Retina (tissue), 1 donor: ENCODE measurements at places on chromosomes 4 and X.

- no peak for DNase-seq
Measured at GRCh38 chrX:32483534-32484136, 727.7 kb downstream of the DMD start.

GRCh38 chr4:180098586-180098985 lies 2144.6 kb upstream of the TENM3 start:
- no peak for DNase-seq

GRCh38 chrX:150086371-150086770 lies 148.1 kb upstream of the EOLA2 start:
- DNase-seq, result no peak

GRCh38 chr4:129138810-129139496 lies 43.0 kb downstream of the C4orf33 start:
- peak; percentile 3 for DNase-seq

DNA sequence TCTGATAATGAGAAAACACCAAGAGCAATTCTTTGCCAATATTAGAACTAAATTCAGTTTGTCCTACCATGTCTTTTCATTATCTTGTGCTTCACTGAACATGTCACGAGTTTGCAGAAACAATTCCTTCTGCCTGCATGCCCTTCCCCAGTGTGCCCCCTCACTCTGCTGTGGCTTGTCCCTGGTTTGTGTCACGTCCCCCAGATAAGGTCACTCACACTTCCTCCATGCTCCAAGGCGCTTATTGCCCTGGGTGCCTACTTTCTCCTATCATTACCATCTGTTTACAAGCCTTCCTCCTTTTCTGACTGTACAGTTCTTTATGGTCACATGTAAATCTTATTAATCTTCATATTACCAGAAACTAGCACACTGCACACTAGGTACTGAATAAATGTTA lies 394.1 kb downstream of the KCNIP4 start:
- peak; percentile 46 for DNase-seq

DNA sequence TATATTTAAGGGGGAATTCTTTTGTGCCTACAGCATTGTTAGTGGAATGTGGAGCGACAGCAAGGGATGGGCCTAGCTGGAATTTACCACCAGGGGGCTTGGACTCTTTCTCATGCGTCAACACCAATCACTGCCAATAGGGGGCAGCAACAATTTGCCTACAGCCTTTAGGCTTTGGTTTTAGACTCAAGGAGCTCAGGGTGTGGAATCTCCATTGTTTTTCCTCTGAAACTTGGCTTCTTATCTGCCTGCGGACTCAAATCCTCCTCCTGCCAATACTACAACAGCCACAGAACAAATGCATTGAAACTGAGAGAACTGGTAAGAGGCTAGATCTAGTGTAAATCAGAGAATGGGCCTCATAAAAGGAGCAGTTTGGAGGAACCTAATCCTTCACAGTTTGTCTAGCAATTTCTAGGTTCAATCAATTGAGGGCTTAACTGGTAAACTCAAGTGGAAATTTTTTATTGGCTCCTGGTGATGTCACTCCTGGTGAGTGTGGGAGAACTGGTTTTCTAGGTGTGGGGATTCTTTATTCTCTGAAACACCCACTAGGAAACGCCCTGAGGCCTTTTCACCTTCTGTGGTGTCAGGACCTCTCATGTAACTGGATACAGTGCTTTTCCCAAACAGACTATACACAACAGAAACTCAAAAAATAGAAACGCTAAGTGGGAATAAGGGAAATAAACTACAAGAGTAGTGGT lies 27.9 kb upstream of the TMSB4X start:
- peak; percentile 62 for DNase-seq

- no peak for DNase-seq
Measured at GRCh38 chr4:39323821-39324220, 42.3 kb downstream of the RFC1 start.

GRCh38 chrX:39724544-39724943 lies 373.2 kb downstream of the BCOR start:
- DNase-seq, result no peak

DNA sequence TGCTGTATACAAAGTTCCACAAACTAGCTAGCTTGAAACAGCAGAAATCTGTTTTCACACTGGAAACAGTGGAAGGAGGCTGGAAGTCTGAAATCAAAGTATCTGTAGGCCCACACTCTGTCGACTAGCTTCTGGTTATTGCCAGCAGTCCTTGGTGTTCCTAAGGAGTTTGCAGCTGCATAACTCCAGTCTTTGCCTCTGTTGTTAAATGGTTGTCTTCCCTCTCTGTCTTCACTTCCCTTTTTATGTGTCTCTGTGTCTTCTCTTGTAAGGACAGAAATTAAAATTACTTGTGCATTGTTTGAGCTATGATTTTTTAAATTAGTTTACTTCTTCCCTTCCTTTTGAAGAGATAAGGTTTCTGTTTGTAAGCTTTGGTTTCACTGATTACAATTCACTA lies 8.2 kb downstream of the MTHFD2L start:
- no peak for DNase-seq

- no peak for DNase-seq
Measured at GRCh38 chrX:153623310-153624029, 23.5 kb upstream of the DUSP9 start.

GRCh38 chrX:23727206-23727605 lies 15.9 kb downstream of the ACOT9 start:
- DNase-seq, result no peak

DNA sequence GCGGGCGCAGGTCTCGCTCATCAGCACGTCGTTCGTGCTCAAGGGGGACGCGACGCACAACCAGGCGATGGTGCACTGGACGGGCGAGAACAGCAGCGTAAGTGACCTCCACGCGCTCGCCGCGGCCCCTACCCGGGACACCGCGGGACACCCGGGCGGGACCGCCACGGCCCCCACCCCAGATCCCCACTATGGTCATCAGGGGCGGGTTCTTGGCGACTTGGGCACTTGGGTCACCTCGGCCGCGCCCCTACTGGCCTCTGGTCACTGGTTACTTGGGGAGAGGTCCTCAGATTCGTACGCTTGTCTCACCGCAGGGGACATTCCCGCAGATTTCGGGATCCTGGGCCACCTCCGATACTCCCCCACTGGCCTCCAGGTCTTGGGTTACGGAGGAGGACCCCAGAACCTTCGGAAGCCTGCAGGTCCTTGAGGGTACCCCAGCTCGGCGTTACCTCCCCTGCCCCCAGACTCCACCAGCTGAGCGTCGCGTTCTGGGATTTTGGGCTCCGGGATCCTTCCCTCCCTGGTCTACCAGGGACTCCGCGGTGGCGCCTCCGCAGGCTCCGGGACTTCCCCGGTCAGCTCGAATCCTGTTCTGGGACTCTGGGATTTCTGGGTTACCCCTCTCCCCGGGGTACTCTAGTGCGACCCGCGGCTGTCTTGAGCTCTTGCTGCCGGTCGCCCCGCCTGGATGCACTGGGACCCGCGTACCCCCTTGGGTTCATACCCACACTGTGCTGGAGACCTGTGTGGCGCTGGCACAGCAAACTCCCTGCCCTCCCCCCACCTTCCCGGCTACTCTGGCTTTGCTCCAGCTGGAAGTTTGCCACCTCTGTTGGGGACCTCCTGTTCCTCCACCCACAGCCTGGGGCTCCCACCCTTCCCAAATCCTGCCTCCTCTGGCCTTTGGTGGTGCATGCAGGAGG lies 956 bp downstream of the SORCS2 start:
- DNase-seq, result peak; percentile 73

GRCh38 chr4:114277690-114278089 lies 298.2 kb upstream of the ARSJ start:
- no peak for DNase-seq

DNA sequence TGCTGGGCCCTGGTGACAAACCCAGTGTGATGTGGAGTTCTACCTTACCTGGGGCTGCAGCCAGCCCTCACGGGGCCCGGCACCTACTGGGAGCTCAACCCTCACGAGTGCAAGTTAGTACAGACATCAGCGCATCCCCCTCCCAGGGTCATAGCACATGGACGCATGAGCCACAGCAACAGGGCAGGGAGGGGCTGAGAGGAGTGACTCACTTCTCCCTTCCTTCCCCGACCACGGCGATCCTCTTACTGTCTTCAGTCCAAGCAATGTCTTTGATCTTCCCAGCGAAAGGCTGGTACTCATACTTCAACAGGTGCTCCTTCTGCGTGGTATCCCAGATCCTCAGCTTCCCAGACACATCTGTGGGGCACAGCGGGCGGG lies 17.8 kb downstream of the WDR1 start:
- no peak for DNase-seq

GRCh38 chr4:25792200-25792791 lies 70.5 kb downstream of the SEL1L3 start:
- DNase-seq, result no peak

GRCh38 chrX:154738011-154738738 lies 12.7 kb downstream of the GAB3 start:
- DNase-seq, result no peak

GRCh38 chr4:69088473-69088872 lies 7.8 kb upstream of the UGT2B7 start:
- DNase-seq, result no peak

DNA sequence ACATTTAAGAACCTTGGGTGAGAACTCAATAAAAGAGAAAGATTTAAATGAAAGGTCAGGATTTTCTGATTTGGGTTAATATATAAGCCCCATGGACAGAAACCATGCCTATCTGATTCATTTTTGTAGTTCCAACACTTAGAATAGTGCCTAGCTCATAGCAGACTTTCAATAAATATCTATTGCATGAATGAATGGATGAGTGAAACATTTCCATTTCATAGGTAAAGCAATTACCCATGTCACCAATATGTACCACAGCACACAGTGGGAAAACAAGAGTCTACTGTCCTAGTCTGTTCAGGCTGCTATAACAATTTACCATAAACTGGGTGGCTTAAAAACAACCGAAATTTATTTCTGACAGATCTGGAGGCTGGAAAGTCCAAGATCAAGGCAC lies 63.9 kb upstream of the PTPN13 start:
- no peak for DNase-seq

DNA sequence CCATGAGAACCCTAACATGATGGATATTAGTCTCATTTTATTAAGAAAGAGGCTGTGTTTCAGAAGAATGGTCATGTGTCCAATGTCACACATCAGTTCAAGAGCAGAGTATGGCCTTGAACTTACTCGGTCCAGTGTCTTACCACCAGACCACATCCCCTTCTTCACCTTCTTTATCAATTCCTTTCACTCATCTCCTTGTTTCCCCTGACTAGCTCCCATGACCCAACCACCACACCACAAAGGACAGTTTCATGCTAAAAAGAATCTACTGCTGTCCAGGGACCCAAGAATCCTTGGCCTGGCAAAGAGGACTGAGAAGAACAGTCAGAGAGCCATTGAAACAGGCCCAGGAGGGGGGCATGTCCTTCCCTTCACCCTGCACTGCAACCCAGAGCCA lies 33.6 kb upstream of the MSN start:
- DNase-seq, result no peak

- DNase-seq, result no peak
Measured at GRCh38 chr4:98284640-98285046, 23.5 kb downstream of the RAP1GDS1 start.

GRCh38 chr4:179503976-179504375 lies 2061.7 kb upstream of the AGA start:
- no peak for DNase-seq

DNA sequence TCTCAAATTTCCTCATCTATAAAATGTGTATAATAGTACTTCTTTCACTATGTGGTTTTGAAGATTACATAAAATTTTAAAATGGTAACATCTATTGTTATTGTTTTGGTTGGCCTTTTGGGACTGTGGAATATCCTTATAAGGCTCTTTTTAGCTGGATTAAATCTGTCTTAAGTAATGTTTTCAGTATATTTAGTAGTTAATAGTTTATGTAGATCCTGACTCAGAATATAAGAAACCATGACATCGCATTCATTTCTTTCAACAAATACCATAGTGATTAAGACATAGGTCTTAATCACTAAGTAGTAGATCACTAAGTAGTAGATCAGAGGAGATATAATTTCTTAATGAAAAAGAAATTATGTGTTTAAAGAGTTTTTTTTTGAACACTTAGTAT lies 48.5 kb downstream of the MRPL1 start:
- no peak for DNase-seq

GRCh38 chr4:26959654-26960047 lies 99.0 kb downstream of the STIM2 start:
- DNase-seq, result no peak

DNA sequence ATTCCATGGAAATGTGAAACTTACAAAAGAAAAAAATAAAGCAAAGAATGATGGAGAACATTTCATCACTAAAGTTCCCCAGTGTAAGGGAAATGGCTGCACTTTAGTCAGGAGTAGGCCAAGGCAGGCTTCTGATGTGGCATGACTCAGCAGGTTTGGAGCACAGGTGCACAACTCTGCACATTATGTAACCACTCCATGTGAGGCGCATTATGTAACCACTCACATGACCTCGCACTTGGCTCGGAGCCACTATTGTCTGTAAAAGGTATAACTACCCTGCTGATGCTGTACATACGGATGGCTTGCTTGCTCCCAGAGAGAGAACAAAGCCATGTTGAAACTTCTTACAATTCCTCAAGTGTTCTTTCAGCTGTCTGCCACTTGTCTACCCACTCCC lies 727.6 kb downstream of the TRAM1L1 start:
- DNase-seq, result no peak

DNA sequence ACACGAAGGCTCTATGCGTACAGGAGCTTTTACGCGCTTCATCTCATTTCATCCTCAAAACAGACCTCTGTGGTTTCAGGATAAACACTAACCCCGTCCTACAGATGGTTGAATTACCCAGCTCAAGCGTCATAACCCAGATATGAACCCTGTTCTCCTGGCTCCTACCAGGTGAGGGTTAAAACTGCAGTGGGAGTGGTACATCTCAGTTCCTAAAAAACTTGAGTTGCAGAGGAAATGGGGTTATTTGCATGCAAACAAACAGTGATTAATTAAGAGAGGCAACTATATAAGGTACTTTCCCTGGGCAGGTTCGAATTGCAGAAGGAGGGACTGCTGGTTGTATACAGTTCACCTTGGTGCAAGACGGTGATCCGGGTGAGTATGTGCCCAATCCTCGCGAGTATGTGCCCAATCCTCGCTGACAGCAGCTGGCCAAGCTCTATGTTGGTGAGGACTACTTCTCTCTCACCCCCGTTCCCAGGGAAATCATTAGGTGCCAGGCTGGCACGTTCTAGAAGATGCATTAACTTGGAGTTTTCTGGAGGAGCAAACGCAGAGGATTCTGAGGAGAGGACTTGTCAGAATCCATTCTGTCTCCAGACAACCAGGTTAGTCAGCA lies 72.6 kb downstream of the FHDC1 start:
- DNase-seq, result no peak

GRCh38 chrX:107758231-107758766 lies 17.3 kb downstream of the TSC22D3 start:
- no peak for DNase-seq

GRCh38 chr4:182261651-182262223 lies 18.5 kb downstream of the TENM3 start:
- no peak for DNase-seq

DNA sequence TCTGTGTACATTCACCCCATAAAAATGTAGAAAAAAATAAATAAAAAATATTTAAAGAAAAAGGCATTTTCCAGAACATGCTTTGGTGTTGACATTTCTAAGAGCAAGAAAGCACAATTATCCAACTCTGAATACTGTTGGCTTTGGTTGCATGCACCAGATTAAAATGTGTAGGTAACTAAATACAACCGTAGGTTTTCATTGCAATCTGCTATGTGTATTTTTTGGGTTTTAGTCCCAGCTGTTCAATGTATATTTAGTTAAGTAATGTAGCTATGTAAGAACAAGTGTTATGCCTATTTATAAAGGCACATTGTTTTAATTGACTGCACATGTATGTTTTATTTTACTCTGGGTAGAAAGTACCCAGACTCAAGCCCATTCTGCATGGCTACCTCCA lies 108.1 kb upstream of the PAQR3 start:
- no peak for DNase-seq
